Body of pancreas (tissue), 4 donors: ENCODE measurements at places on chromosomes 2 and 18. TPM values are rescaled to one million over a fixed set of nuclear protein-coding genes. Genes with fewer than 3 reads are reported as not detected.

DNA sequence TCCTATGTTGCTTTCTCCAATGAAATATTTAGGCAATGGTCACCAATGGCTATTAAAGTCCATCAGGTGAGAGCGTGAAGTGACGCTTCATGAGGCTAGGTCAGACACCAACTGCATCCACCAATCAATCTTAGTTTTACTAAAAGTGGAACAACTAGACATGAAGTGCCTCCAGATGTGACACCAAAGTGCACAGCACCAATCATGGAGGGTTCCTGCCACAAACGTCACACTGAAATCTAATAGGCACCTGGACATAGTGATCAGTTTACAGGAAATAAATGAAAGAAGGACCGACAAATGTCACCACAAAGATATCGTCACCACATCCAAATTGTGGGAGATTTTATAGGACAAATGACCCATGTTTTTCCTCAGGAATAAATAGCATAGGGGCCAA, 70.5 kb downstream of the PSMG2 start:
- no peak for DNase-seq

Gene POLR1A
- total RNA-seq = 18.7 TPM

DNA sequence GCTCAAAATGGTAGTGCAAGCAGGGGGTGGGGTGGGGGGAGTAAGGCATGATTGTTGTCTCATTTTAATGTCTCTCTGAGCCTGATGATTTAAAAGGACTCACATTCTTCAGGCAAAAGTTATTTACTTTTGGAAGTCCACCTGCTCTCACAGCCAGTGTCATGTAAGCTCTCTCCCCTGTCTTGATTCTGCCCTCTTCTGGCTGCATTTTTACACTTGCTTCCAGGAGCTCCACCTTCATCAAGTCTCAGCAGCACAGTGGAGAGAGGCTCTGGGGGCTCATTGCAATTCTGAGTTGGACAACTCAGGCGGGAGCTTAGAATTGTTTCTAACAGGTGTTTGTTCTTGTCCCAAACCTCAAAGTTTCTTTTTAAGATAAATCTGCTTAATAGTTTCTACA, 39.2 kb downstream of the GNAL start:
- DNase-seq = no peak

DNA sequence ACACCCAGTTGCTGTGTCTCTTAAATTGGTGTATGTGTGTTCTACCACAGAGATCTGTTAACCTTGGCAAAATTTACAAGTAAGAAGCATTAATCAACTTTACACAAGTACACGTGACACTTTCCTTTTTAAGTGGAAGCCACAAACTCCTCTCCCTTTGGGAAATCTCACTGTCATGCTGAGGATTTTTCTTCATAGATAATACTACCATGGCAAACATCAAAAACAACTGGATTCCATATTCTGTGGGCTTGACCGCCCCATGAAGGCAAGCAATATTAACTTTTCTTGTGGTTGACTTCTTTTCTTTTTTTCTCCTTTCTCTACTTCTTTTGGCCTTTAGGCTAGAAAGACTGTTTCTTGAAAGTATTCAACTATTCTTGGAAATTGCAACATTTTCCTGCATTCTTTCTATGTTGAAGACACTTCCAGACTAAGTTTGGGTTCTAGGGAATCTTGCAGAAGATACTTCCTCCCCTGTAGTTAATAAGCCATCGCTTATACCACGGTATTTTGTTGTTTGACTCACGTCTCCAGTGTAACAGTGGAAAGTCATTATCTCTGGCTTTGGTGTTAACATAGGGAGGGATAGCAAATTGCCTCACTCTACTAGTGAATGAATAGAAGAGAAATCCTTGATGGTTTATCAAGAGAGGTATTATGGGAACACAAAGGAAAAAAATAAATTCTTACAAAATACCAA, 79.5 kb downstream of the SLC8A1 start:
- no peak for DNase-seq
